ENCODE measurements at places on chromosomes 11 and 22.

DNA sequence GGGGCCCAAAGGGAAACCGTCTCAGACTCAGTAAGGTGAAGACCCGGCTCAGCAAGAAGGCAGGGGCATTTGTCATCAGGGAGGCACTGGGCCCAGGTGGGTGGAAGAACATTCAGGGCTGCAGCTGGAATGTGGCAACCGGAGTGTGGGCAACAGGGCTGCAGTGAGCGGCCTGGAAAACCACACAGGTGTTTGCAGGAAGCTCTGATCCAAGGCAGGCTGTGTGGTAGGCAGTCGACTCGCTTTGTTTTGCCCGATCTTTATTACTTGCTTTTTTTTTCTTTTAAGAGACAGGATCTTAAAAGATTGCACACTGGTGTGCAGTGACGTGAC, 82.8 kb downstream of the DGCR2 start:
- no peak for DNase-seq

- no peak for DNase-seq
These were observed 11.7 kb downstream of the SERGEF start for GRCh38 chr11:18001191-18001590.

- no peak for DNase-seq
These were observed 67.5 kb downstream of the PRR5L start for GRCh38 chr11:36363361-36364268.

DNA sequence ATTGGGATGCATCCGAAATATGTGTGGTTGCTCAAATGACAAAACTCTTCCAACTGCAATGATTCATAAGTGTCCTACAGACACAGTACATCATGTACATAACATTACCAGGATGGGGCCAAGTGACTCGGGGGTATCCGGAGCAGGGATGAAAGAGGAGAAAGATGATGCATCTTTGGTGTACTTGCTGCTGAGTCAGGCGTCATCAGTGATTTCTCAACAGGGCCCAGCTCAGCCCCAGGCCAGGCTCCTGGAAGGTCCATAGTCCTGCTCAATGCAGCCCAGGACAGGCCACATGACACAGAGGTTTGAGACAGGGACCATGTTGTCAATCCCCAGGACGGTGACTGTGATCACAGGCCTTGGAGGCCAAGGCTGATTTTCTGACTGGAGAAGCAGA, 59.3 kb downstream of the GGTLC2 start:
- DNase-seq = peak; percentile 96

- peak; percentile 21 for DNase-seq
These were observed 102.6 kb downstream of the SPON1 start for GRCh38 chr11:14065141-14065540.

- DNase-seq = no peak
These were observed 503.9 kb downstream of the INSC start for GRCh38 chr11:15618583-15619032.

DNA sequence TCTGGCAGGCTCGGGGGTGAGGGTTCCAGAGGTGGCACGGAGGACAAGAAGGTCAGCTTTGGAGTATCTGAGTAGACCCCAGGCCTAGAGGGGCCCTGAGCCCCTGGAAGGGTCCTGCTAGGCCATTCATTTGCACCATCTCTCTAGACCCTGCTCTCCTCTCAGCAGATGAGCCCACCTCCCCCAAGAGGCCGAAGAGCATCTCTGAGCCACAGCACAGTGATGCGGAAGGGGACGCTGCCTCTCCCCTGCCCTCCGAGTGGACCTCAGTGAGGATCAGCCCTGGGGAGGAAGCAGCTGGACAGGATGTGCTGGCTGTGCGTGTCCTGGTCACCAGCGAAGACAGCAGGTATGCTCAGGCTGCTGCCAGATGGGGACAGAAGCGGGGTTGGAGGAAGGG, 101.6 kb upstream of the PARVA start:
- DNase-seq = no peak

GRCh38 chr11:75763846-75764245, 4.7 kb upstream of the DGAT2 start:
- no peak for DNase-seq

GRCh38 chr11:11789735-11790369, 51.9 kb upstream of the USP47 start:
- DNase-seq = peak; percentile 23

GRCh38 chr11:1308743-1309497, 512 bp downstream of the TOLLIP start:
- peak; percentile 20 for DNase-seq

DNA sequence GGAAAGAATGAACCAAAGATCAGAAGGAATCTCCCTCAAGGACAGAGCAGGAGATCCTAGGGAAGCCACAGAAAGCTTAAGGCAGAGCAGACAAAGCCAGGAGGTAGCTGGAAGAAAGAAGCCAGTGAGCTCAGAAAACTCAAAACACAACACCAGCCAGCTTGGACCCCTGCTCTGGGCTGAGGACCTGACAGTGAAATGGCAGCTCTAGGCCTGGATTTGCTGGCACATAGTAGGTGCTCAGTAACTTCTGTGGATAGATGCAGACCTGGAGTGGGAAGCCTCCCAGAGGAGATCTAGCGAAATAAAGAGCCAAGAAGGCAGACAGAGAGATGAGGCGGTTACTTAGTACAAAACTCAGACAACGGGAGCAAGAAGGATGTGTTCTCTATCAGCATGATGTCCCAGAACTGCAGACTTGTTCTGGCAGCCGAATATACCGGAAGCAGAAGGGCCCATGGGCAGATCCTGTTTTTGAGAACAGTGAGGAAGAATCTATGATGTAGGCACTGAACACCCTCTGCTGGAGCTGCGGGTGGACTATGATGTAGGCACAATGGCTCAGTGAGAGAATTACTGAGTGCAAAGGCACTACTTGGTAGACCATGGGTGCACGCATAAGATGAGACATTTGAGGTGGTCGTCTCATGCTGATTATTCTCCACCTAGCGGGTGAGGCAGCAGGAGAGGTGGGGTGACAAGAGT, 4.8 kb downstream of the ROBO4 start:
- no peak for DNase-seq

Measured in fibroblast of mammary gland (primary cell).